ENCODE measurements at places on chromosomes 7 and 10.

DNA sequence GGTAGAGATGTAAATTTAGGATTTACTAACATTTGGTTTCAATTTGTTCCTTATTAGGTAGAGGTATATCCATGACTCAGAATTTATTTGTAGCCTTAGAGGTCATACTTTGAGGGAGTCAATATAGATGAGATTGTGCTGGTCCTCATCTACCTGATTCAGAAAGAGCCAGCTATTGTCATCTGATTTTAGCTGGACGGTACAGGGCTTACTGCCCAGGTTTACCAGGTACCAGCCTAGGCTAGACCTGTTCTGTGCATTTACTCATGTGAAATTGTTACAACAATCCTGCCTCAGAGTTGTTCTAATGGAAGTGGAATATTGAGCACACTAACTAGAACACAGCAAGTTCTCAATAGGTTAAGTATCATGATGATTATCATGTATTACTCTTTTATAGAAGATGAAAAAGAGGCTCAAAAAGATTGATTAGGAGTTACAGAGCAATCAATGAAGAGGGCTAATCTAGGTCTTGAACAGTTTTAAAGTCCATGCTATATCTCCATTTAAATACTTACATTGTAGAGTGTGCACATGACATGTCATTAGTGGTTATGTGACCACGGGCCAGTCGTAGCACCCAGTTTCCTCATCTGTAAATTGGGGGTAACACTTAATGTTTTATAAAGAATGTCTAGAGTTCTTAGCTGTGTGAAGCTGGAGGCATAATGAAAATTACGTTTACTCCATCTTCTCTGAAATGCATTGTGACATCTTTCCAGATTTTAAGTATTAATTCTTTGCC, 42.1 kb downstream of the TRIM24 start:
- DNase-seq, result no peak

GRCh38 chr10:29370097-29371092, 81.5 kb downstream of the LYZL1 start:
- DNase-seq, result no peak

- no peak for DNase-seq
Observed at GRCh38 chr7:3495530-3495929, 194.5 kb downstream of the SDK1 start.

DNA sequence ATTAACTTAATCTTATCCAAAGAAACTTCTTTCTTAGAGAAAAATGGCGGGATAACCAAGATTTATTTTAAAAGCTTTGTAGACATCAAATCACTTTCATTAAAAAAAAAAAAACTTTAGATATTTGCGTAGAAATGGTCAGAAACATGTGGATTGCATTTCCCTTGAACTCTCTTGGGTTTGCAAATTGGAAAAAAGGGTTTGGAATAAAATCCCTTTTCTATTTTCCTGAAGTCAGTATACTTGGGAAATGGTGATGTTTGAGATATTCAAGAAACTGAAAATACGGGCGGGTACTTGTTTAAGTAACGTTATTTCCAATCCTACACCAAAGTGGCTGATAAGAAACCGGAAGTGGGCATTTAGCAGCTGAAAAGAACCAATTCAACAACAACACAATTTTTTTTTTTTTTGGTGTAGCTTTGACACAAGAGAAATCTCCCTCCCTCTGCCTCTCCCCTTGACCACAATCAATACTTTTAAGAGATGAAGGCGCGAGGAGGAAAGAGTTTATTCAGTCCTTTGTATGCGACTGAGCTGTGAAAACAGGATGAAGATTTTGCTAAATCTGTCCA, 13.7 kb upstream of the GFRA1 start:
- DNase-seq, result no peak

DNA sequence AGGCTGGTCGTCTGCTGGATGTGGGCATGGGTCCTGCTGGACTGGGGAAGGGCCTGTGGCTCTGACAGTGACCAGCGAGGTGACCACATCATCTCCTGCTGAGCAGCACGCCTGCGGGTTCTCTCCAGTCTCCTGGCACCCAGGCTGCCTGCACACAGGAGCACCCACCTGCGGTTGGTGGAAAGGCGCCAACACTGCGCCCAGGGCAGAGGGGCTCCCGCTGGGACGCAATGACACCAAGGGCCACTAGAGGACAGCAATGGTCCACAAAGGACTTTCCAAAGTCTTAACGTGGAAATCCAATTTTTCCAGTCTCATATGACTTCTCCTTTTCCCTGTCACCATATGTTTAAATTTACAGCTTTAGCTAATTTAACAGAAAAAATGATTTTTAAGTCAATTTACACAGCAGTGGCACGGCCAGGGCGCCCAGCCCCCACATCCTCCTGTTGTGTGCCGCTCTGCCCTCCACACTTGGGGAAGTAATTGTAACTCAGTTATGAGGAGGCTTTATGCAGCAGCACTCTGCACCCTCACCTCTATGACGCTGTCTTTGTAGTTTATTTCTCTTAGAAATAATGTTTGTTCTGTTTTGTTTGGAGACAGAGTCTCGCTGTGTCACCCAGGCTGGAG, 38.1 kb downstream of the CFAP46 start:
- DNase-seq, result no peak

- no peak for DNase-seq
Observed at GRCh38 chr10:45080331-45080730, 79.6 kb downstream of the ZNF22 start.

- no peak for DNase-seq
Observed at GRCh38 chr10:127418536-127419168, 130.5 kb upstream of the NPS start.

DNA sequence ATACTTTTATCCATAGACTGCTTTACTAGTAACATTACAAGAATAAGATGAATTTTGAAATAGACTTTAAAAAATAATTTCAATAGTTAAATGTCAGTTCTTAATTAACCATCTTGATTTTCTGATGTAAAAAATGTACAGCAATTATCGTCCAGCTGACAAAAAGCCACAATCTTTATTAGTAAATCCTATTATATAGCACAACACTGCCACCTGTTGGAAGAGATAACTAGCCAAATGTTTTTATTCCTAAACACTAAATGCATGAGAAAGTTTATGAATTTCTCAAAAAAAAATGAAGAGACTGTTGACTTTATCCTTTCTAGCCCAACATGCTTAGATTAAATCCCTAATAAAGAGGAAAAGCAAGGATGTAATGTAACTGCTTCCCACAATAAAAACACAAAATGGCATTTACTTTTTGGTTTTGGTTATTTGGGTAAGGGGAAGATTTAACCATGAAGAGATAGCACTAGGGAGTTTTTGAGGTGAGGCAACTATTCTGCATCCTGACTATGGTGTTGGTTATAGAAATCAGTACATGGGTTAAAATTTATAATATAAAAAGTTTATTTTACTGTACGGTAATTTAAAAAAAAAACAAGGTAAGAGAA, 8.0 kb downstream of the COA1 start:
- peak; percentile 21 for DNase-seq

DNA sequence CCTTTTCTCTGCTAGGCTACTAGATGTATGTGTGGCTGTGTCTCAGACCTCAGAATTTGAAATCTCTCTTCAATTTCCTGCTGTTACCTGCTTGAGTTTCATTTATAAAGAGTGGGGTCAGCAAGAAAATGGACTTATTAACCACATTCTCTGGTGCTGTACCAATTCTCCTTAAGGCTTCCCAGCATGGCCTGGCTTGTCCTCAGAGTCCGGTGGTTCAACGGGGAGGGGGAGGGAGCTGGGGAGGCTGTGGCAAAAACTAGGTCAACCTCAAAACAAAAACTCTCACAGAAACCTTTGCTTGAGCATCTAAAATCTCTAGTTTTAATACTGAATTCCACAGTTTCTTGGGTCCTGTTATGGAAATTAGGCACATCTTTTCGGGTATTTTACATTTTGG, 389.1 kb upstream of the COBL start:
- DNase-seq, result no peak

- no peak for DNase-seq
Observed at GRCh38 chr7:89695241-89695640, 459.0 kb upstream of the STEAP1 start.

- DNase-seq, result no peak
Observed at GRCh38 chr10:35056686-35057085, 33.5 kb downstream of the CUL2 start.

DNA sequence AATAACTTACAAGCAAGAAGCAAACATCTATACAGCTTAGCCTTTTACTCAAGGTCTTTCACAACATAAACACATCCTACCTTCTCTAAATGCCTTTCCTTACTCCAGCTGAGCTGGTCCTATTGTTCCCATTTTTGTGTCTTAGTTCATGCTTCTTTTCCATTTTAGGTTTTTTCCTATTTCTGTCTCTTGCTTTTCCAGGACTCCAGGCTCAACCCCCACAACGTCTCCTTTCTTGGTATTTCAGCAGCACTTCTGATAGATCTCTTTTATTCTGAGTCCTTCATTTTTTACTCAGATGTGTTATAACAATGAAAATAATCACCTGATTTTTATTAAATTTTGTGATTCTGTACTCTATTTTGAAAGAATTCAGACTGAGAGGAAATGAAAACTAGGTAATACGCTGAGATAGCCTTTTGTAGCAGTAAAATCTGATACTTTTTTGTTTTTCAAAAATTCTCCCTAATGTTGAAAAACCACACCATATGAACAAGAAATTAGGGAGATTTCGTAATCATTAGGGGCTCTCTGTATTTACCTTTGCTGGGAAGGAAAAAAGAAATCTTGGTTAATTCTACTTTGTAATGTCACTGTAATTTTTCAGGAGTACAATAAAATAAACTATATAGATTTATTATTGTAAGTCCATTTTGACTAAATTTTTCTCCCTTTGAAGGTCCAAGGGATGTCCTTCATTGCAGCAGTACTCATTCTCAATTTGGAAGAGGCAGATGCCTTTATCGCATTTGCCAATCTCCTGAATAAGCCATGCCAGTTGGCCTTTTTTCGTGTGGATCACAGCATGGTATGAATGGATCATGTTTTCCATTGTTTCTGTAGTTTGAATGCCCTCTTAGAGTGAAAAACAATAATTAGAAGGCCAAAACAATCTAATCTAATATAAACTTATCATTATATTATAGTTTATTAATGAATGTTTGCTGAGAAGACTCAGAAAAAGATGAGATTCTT, 24.0 kb upstream of the HELLS start:
- DNase-seq, result no peak

GRCh38 chr10:12727832-12728215, 273.7 kb downstream of the CCDC3 start:
- DNase-seq, result no peak

DNA sequence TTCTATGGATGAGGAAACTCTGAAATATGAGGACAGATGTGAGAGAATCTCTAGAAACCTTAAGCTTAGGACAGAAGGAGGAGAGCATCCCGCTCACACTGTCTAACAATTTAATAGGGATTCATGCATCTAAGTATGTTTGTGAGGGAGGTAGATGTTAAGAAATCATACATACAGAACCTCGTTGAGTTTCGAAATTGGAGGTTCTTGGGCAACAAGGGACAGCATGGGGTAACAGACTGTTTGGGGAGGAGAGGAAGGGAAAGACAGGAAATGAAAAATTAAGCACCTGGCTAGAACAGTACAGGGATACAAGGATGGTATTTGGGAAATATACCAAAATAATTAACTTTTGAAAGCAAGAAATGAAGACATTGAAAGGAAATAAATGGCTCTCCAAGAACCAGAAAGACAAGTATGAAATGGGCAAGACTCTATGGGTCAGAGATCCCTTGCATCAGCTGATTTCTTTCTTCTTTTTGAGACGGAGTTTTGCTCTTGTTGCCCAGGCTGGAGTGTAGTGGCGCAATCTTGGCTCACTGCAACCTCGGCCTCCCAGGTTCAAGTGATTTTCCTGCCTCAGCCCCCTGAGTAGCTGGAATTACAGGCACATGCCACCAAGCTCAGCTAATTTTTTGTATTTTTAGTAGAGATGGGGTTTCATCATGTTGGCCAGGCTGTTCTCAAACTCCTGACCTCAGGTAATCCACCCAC, 207.9 kb downstream of the CTNNA3 start:
- DNase-seq, result no peak

- DNase-seq, result no peak
Observed at GRCh38 chr10:50992972-50993766, 81.1 kb upstream of the PRKG1 start.

DNA sequence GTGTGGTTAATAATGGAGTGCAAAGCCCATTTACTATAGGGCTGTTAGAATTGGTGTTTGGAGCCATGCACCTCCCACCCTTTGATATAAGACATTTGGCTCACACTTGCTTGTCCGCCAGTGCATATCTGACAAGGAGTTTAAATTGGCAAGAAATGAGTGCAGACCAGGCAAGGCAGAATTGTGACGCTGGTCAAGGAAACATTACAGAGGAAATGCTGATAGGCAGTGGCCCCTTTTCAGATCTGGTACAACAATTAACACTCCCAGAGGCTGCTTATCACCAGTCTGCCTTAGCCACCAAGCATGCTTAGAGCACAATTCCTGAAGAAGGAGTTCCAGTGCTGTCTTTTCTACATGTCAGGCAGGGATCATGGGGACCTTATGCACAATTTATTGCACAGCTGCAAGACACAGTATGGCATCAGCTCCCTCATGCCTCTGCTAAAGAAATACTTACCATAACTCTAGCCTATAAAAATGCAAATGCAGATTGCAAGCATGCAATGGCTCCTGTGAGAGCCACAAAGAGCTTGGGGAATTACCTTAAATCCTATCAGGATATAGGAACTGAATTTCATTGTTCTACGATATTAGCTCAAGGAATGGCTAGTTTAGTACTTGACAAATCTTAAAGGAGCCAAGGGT, 35.2 kb downstream of the OR13A1 start:
- no peak for DNase-seq

- DNase-seq, result no peak
Observed at GRCh38 chr10:114881417-114881816, 56.6 kb upstream of the TRUB1 start.

DNA sequence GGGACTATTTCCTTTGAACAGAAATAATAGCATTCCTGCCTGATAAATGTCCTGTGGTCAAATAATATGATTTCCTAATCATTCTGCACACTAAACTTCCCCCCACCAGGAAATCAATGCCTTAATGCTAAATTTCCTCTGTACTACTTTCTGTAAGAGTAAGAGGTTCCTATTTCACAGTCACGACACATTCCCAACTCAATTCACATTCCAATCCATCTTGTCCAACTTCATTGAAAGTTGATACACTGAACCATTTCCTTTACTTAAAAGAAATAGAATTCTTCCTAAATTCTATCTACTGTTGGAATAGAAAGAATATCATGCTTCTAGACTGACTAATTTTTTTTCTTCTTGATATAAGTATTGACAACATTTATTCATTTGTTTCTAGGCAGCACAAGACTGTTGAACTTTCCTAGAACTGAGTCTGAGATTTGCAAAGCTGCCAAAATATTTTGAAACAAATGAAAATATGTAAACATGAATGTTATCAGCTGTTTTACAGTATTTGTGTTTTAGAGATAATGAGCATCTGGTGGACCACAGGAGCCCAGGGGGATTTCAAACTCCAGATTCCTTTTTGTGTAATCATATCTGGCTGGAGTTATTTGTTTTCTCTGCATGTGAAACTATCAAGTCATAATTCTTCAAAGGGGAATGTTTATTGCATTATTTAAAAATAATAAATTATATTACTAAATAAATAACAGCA, 121.5 kb downstream of the TPST1 start:
- DNase-seq, result no peak

Measured in NCI-H774 (cell line).